ENCODE measurements at places on chromosomes 7 and 10.
A peak's percentile ranks its signal among the peaks of the same experiment; 100 is the strongest.

GRCh38 chr10:18312374-18313139 is 172.3 kb downstream of the CACNB2 start:
- no peak for DNase-seq

GRCh38 chr7:64992971-64993370 is 2.1 kb upstream of the ZNF117 start:
- DNase-seq, result no peak

DNA sequence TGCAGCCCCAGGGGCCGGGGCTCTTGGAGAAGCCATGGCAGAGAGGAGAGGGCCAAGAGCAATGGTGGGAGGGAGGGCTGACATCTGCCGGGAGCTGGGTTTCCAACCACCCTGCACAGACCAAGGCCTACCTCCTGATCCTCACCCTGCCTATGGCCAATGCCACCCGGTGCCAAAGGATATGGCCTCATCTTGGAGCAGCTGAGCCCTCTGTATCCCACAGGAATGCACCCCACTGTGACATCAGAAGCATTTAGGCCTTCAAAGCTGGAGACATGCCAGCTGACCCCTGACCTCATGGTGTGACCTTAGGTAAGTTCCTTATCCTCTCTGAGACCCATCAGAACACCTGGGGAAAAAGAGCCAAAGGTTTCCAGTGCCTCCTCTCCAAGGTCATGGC is 113.6 kb upstream of the ZMIZ1 start:
- DNase-seq, result no peak

- no peak for DNase-seq
Measured at GRCh38 chr10:28551086-28551485, 18.2 kb downstream of the WAC start.

- no peak for DNase-seq
Measured at GRCh38 chr7:111869280-111869679, 307.0 kb upstream of the IMMP2L start.

GRCh38 chr7:68807666-68808065 is 790.6 kb upstream of the AUTS2 start:
- DNase-seq, result no peak

DNA sequence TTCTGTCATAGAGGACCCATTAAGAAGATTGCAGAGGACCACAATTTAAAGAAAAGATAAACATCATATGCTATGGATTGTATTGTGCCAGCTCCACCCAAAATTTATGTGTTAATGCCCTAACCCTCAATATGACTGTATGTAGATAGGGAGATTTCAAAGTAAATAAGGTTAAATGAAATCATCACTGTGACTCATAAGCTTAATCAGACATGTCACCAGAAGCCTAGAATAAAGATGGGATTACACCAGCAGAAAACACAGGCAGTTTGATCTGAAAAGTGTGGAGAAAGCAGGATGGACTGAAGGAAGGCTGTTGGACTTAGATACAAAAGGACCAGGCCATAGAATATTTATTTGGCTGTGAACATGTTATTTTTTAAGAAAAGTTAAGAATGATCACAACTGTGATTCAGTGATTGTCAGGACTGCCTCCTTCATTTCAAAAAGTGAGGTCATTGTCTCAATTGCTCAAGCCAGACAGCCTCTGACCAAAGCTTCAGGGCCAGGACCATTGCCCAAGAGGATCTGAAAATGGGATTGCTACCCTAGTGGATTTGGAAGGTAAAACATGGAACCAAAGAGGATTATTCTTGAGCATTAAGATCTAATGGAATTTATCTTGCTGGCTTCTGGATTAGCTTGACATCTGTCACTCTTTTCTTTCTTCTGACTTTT is 270.8 kb upstream of the POM121L12 start:
- no peak for DNase-seq

GRCh38 chr10:72637398-72637857 is 11.5 kb upstream of the MICU1 start:
- DNase-seq, result peak; percentile 40

DNA sequence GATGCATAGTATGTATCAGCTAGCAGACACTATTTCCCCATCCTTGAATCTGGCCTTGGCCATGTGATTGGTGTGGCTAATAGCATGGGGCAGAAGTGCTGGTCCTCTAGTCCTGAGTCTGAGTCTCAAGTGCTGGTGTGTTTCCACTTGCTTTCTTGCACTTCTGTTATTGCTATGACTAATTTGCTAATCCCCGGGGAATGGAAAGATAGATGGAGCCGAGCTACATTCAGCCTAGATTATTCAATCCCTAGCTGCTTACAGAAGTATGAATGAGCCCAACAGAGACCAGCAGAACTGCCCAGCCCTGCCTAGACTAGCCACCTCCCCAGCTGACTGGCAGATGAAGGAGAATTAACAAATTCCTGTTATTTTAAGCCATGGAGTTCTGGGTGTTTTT is 53.2 kb upstream of the SYPL1 start:
- no peak for DNase-seq

- no peak for DNase-seq
Measured at GRCh38 chr10:89591796-89592271, 53.2 kb downstream of the PANK1 start.

- peak; percentile 25 for DNase-seq
Measured at GRCh38 chr7:107660381-107661080, at the start of gene SLC26A4. Gene SLC26A4 (plus strand): TSS chr7:107660828. CDS start chr7:107661642, 814 bp downstream.

DNA sequence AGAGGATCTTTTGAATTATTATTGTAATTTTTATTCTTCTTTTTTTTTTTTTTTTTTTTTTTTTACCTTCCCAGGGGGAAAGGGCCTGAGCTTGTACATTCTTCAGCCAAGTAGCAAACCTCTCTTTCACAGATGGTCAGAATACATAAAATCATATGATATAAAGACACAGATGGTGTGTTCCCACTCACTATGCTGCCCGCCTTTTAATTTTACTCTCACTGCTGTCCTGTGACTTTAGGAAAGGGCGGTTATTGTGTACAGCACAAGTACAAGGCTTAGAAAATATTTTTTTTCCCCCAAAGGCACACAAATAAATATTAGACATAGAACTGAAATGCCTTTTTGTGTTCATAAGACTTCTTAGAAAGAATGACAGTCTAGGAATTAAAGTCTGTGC is 213.6 kb downstream of the RPS24 start:
- DNase-seq, result no peak

- no peak for DNase-seq
Measured at GRCh38 chr10:60338786-60339185, 50.9 kb downstream of the ANK3 start.

DNA sequence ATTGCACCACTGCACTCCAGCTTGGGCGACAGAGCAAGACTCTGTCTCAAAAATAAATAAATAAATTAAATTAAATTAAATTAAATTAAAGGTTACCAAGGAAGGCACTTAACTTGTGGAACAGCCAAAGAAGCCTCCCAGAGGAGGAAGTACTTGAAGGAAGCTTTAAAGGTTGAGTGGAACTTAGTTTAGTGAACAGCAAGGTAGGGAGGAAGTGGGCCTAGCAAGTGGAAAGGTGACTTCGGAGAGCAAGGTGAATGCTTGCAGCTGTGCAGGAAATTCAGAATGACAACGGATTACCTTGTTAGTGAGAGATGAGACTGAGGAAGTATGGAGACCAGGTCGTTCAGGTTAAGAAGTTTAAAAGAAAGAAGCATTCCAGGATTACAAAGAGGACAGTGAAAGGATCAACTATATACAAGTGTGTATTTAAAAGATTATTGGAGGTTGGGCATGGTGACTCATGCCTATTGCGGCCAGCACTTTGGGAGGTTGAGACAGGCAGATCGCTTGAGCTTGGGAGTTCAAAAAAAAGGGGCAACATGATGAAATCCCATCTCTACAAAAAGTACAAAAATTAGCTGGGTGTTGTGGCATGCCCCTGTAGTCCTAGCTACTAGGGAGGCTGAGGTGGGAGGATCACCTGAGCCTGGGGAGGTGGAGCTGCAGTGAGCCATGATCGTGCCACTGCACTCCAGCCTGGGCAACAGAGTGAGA is 12.8 kb upstream of the RPEL1 start:
- no peak for DNase-seq

DNA sequence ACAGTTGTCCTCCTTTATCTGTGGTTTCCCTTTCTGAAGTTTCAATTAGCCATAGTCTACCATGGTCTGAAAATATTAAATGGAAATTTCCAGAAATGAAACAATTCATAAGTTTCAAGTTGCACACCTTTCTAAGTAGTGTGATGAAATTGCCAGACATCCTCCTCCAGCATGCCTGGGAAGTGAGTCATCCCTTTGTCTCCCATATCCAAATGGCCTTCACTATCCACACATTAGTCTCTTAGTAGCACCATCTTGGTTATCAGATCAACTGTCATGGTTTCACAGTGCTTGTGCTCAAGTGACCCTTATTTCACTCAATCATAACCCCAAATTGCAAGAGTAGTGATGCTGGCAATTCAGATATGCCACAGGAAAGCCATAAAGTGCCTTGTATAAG is 83.4 kb upstream of the PPP1R9A start:
- no peak for DNase-seq

- no peak for DNase-seq
Measured at GRCh38 chr7:27933671-27934565, 194.0 kb downstream of the TAX1BP1 start.

GRCh38 chr10:130757821-130758489 is 553.6 kb downstream of the TCERG1L start:
- no peak for DNase-seq

DNA sequence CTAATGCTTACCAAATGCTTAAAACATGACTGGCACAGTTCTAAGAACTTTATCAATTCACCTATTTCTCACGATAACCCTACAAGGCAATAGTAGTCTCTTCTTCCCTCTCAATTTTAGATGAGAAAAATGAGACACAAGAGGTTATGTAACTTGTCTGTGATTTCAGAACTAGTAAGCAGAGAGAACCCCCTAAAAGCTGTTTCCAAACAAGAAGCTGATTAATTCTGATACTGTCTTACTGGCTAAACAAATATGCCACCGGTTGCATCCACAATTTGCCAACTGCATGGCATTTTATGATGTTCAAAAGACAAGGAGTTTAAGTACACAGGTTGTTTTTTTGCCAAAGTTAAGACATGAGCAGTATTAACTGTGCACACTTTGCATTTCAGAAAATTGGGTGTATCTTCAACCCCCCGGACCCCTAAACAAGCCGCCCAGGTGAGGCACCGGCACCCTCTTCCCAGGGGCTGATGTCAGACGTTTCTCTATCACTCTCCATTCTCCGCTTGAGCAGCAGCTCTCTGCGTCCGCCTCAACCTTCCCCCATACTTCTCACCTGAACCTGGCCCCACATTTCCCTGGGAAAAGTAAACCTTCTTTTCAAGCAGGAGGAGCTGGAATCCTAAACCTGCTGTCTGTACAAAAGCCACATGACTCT is 21.7 kb downstream of the RSU1 start:
- no peak for DNase-seq

- DNase-seq, result no peak
Measured at GRCh38 chr10:34633374-34633773, 181.7 kb downstream of the PARD3 start.
